T-helper 9 cell (primary cell): ENCODE measurements at places on chromosomes 13 and 19.

GRCh38 chr13:40124633-40125015 lies 469.2 kb downstream of the COG6 start:
- DNase-seq: no peak

- no peak for DNase-seq
These were observed 15.2 kb upstream of the ERCC5 start for GRCh38 chr13:102830646-102831045.

- DNase-seq: no peak
These were observed 1.4 kb downstream of the WDFY2 start for GRCh38 chr13:51585696-51586095.

DNA sequence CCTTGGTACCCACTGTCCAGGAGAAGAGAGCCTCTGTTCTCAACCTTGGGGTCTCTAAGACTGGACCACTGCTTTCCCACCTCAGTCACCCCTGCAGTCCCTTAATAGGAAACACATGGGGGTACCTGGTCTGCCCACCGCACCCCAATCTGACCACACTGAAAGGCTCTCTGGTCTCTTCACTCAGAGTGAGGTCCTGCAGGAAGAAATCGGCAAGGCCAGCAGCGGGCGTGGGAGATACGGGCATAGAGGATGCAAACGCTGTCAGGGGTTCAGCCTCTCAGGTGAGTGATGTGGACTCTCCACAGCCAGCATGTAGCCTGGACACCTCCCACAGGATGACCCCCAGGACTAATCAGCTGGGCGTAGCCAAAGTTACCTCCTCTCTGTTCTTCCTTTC lies 3.5 kb downstream of the SIGLEC9 start:
- DNase-seq: no peak

GRCh38 chr19:7874897-7875273 lies 695 bp upstream of the PRR36 start:
- DNase-seq: no peak

DNA sequence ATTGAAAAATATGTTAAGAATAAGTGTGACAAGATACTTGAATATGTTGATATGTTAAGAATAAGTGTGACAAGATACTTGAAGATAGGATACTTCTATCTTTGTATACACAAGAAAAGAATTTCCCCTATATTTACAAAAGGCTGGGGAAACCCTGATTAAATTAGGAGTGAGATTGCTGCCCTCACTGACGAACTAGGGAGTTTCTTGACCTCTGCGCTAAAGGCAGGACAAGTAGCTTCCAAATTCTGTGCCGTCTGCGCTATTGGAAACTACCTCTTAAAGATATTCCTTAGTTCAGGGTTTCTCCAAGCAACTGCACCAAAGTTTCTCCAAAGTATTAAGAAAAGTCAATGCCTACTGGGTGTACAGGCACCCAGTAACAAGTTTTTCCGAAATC lies 730 bp downstream of the ZNF260 start:
- DNase-seq: no peak

GRCh38 chr19:31167690-31168089 lies 181.5 kb downstream of the TSHZ3 start:
- DNase-seq: no peak

- DNase-seq: no peak
These were observed 13.8 kb downstream of the SIPA1L3 start for GRCh38 chr19:37920591-37921450.

DNA sequence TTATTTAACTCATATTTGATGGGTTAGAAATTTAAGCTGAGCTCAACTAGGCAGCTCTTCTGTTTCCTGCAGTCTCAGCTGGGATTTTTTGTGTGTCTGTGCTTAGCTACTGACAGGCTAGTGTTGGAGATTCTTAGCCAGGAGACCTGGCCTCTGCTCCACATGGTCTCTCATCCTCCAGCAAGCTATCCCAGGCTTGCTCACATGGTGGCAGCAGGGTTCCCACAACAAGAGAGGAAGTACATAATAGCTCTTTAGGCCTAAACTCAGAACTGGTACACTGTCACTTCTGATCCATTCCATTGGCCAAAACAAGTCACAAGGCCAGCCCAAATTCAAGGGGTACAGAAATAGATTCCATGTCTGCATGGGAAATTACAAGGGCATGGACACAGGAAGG lies 406.2 kb downstream of the SUCLA2 start:
- DNase-seq: no peak

GRCh38 chr13:106527445-106527801 lies 8.0 kb downstream of the EFNB2 start:
- DNase-seq: no peak

DNA sequence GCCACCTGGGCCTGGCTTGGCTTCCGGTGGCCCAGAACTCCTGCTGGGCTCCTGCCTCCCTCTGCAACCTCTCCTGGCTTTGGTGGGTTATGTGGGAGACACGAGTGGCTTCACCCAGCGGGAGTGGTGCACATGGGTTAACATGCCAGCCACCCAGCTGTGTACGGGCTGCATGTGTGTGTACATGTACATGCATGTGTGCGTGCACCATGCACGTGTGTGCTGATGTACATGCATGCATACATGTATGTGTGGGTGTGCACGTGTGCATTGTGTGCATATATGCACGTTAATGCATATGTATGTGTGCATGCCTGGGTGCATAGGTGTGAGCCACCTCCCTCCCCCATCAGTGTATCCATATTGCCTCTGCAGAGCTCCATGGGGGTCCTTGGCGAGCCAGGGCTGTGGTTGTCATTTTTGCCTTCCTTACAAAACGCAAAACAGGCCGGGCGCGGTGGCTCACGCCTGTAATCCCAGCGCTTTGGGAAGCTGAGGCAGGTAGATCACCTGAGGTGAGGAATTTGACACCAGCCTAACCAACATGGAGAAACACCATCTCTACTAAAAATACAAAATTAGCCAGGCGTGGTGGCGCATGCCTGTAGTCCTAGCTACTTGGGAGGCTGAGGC lies 12.5 kb downstream of the GNA11 start:
- DNase-seq: no peak

DNA sequence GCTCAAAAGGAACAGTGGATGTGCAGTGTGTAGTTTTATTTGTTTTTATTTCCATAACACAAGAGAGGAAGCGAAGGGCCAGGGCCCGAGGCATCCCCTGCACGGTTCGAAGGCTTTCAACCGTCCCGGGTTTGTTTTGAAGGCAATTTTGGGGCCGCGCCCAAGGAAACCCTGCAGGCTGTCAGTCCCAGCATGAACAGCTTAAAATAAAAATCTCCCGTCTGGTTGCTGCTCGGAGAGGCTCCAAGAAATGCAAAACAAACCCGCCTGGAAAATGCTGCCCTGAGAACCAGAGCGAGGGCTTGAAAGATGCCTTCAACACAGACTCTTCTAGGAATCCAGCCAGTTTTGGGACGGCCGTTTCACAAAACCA lies 16.0 kb downstream of the LSM4 start:
- no peak for DNase-seq

GRCh38 chr19:35313587-35313986 lies 15.4 kb upstream of the CD22 start:
- no peak for DNase-seq

DNA sequence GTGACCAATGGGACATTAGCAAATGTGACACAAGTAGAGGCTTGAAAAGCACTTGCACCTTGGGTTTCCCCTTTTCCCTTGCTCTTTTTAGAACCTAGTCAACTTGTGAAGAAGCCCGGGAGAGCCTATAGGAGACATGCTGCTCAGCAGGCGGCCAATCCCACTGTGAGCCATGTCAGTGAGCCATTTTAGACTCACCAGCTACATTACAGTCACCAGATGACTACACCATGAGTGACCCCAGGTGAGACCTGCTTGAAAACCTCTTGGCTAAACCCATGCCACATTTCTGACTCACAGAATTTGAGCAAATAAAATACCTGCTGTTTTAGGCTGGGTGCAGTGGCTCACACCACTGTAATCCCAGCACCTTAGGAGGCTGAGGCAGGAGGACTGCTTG lies 317.5 kb downstream of the KLF12 start:
- no peak for DNase-seq

DNA sequence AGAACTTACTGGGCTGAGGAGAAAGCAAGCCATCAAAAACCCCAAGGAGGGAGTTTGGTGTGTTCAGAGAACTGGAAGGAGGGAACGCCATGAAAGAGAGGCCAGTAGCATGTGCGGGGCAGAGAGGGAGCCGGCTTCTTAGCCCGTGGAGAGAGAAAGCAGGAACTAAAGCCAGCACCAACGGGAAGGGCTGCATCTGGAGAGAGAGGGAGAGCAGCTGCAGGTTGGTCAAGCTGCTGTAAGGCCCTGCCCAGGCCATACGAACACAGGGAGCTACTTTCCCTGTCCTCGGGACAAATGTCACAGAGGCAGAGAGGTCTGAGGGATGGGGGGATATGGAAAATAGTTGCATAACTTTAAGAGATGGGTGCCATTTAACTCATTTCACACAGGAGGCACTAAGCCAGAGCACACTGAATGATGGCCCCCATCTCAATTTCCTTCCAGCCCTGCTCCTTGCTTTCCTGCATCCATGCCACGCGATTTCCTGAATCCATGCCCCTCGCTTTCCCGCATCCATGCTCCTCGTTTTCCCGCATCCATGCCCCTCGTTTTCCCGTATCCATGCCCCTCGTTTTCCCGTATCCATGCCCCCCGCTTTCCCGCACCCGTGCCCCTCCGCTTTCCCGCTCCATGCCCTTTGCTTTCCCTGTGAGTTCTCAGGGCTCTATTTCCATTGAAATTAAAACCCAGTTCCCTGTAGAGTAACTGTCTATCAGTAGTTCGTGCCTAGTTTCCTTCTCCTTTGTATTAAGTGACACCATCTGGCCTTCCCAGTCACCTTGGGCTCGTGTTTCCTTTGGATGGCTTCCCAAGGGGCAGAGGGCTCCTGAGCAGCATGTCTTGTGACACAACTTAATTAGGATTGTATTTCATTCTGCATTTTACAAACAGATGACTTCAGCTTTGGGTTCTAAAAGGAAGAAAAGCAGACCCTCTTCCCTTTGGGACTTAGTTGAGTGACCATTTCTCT lies 31.5 kb upstream of the TPT1 start:
- DNase-seq: no peak

DNA sequence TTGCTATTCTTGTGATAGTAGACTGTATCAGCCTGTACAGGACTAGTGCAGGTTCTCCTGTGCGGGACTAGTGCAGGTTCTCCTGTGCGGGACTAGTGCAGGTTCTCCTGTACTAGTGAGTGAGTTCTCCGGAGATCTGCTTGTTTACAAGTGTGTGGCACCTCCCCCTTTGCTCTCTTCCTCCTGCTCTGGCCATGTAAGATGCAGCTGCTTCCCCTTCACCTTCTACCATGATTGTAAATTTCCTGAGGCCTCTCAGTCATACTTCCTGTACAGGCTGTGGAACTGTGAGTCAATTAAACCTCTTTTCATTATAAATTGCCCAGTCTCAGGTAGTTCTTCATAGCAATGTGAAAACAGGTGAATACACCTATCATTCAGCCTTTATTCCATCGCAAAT lies 289.6 kb downstream of the TEX29 start:
- DNase-seq: no peak

GRCh38 chr13:50613356-50613831 lies 230.1 kb downstream of the DLEU7 start:
- DNase-seq: no peak

DNA sequence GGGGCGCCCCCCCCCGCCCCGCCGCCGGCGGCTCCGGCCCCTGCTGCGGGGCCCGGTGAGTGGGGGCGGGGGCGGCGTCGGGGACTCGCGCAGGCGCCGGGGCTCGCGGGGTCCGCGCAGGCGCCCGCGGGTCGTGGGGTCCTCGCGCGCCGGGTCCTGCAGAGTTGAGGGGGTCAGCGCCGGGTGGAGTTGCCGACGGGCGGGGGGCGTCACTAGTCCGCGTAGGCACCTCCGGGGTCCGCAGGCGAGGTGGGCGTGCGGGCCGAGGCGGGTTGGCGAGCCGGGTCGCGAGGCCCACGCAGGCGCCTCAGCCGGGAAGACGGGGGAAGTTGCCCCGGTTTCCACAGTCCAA lies 365 bp downstream of the PPP6R1 start:
- peak; percentile 39 for DNase-seq

- no peak for DNase-seq
These were observed 70.2 kb downstream of the SPACA7 start for GRCh38 chr13:112446347-112446861.

GRCh38 chr19:8680676-8681344 lies 17.8 kb downstream of the ACTL9 start:
- no peak for DNase-seq

DNA sequence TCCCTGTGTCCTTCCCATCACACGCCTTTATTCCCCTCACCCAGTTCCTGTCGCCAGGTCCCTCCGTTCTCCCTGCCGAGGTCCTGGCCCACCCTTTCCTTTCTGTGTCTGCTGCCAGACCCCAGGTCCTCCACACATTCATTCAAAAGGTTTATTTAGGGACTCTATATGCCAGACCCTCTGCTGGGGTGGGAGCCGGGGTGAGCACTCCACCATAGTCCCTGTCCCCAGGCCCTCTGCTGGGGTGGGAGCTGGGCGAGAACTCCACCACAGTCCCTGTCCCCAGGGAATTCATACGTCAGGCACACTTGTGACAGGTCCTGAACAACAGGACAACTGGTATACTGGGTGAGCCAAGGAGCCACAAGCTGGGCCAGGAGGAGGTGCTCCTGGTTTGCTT lies 34.4 kb upstream of the TUBGCP3 start:
- DNase-seq: no peak

DNA sequence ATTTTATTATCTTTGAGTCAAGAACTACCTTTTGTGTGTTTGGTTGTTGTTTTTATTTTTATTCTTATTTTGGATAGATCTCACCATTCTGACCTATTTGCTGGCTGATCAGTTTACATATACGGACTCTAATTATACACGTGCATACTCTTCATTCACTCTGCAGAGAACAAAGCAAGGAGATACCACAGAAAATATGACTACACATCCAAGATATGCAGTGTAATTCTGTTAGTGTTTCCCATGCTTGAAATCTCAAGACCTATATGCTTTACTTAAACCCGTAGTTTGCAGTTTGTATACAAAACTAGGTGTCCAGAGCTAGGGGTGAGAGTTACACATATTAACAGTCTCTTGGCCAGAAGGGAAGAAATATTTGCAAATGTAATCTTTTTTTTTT lies 205.5 kb downstream of the DCLK1 start:
- DNase-seq: no peak

GRCh38 chr19:35247526-35248309 lies 1.1 kb upstream of the LSR start:
- peak; percentile 40 for DNase-seq

GRCh38 chr19:28934631-28935030 lies 278.3 kb downstream of the UQCRFS1 start:
- DNase-seq: no peak

- no peak for DNase-seq
These were observed 776.6 kb downstream of the UQCRFS1 start for GRCh38 chr19:28436320-28436719.

- DNase-seq: no peak
These were observed 1.6 kb downstream of the CCDC97 start for GRCh38 chr19:41311613-41312012.

DNA sequence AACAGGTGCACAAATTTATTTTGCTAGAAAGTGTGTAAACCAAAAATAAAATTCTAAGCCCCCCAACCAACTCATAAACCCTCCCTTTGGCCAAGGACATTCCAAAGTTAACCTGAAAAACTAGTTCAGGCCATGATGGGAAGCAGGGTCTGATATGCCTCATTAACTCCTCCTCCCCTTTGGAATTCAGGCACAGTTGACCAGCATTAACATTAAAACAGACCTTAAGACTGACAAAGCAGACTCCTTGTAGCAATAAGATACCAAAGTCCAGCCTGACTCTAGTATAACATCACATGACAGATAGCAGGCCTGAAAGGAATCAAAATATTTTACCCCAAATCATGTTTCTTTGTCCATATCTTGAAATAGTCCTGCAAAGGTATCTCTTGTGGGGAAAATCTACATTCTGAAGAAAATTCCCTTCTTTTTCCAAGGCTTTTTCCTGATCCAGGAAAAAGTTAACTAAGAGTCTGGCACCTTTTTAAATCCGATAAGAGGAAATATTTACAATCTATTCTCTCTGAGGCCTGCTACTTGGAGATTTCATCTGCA lies 19.7 kb downstream of the NEK5 start:
- no peak for DNase-seq
